Activated naive CD4-positive, alpha-beta T cell treated with Interleukin-2 at 50 U/mL for 16 hours (primary cell): ENCODE measurements at places on chromosomes 11 and 22.
A peak's percentile ranks its signal among the peaks of the same experiment; 100 is the strongest.

- no peak for DNase-seq
Measured at GRCh38 chr22:44231233-44231632, 50.5 kb downstream of the PARVG start.

GRCh38 chr11:1507381-1508140, 21.0 kb upstream of the MOB2 start:
- no peak for DNase-seq

- no peak for DNase-seq
Measured at GRCh38 chr11:92954003-92954402, 15.4 kb upstream of the MTNR1B start.

GRCh38 chr11:128727796-128728431, 34.0 kb downstream of the FLI1 start:
- no peak for DNase-seq

- DNase-seq = no peak
Measured at GRCh38 chr11:118071416-118072030, 5.4 kb upstream of the TMPRSS4 start.

GRCh38 chr11:118128721-118129470, 23.7 kb downstream of the SCN4B start:
- DNase-seq = no peak

- DNase-seq = no peak
Measured at GRCh38 chr11:95338430-95338991, 107.5 kb upstream of the SESN3 start.

GRCh38 chr11:45412051-45412471, 125.9 kb upstream of the SYT13 start:
- no peak for DNase-seq

- no peak for DNase-seq
Measured at GRCh38 chr22:34943830-34944229, 122.1 kb upstream of the ISX start.

- no peak for DNase-seq
Measured at GRCh38 chr11:69535908-69536307, 54.4 kb downstream of the LINC01488 start.

GRCh38 chr11:116729501-116730240, 43.1 kb downstream of the BUD13 start:
- no peak for DNase-seq

DNA sequence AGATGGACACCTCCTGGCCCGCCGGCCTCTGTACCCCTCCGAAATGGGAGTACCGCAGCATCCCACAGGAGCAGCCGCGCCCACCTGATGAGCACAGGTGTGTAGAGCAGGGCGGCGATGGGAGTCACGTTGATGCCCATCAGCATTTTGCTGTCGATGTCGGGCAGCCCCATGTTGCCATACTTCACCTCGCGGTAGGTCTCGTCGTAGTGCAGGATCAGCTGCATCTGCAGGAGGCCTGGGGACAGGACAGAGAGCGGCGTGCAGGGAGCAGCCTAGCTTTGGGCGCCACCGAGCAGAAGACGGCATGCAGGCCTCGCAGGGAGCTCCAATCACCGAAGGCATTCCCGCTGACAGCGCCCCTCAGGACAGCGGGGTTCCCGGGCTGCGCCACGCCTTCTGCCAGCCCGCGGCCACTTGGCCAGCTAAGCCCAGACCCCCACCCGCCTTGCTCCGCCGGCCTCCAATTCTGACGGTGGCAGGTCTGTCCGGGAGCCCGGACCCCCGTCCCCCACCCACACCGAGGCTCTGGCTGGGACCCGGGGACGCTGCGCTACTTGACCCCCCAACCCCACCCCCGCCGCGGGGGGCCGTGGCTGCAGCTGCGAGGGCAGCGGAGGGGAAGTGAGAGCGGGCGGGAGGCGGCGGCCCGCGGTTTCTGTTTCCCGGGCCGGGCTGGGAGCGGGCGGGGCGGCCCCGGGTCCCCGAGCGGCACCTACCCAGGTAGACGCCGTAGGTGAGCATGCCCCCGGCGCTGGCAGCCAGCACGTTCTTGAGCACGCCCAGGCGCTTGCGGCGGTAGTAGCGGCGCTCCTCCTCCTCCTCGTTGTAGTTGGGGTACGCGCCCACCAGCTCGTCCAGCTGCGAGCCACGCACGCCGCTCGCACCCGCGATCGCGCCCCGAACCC, 705 bp downstream of the UNC93B1 start:
- peak; percentile 56 for DNase-seq

DNA sequence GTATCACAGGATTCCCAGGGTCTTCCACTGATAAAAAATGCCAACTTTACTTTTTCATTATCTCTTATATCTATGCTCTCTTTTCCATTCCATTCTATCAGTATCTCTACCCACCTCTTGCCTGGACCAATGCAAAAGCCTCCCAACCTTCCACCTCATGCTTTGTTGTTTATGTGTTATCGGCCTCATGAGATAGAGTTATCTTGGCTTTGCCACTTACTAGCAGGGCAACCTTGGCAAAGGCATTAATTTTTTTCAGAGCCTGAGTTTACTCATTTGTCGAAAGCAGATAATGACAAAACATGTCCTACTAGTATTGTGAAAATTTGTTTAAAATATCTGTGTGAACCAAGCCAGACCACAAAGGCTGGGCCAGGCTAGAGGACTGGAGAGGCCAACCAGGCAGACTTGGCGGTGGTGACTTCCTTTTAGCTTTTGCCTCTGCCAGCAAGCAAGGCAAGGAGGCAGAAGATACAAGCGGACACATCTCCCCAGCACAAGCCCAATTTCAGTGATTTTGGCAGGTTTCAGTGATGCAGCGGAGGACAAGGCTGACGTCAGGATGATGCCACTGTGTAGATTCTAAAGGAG, 106.9 kb downstream of the ADAMTS15 start:
- DNase-seq = no peak
